Activated effector memory CD4-positive, alpha-beta T cell treated with anti-CD3 and anti-CD28 coated beads, Interleukin-2, amount 50 U/mL, for 16 hours (primary cell): ENCODE measurements at places on chromosomes 7 and 10.

- DNase-seq: no peak
These were observed 41.7 kb downstream of the ARHGAP12 start for GRCh38 chr10:31886885-31887284.

DNA sequence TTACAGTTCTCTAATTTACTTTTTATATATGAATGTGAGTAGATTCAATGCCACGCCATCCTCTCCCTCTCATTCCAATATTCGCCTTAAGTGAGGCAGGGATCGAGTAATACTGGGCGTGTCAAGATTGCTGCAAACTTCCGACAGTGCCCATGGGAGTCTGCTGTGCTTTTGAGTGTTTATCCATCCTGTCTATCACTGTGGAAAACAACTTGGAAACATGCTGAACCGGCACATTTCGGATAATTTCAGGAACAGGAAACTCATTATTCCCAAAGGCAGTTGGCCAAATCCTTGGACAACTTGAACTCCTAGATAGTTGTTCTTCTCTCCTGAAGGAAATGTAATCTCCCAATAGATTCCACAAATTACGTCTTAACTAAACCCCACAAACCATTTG, 28.5 kb downstream of the PIP4K2A start:
- DNase-seq: no peak

- no peak for DNase-seq
These were observed 3.4 kb upstream of the CUZD1 start for GRCh38 chr10:122849090-122849489.

DNA sequence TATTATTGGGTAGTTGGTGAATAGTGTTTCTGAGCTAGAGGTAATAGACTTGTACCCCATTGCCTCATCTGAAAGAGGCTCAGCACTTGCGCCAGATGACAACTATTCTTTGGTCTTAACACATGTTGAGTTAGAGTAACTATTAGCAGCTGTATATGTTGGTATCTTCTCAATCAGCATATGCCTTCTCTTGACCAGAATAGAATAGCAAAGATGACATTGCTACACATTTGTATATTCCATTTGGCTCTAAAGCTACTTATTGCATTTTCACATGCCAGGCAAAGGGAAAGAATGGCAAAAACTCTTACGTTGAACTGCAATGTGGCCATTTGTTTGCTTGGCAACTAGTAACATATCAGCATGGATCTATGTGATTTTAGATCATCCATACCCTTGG, 173.8 kb upstream of the AGR3 start:
- no peak for DNase-seq

GRCh38 chr7:8441106-8441965, 7.9 kb downstream of the NXPH1 start:
- no peak for DNase-seq

- no peak for DNase-seq
These were observed 109.2 kb upstream of the ZNF746 start for GRCh38 chr7:149606826-149607225.

DNA sequence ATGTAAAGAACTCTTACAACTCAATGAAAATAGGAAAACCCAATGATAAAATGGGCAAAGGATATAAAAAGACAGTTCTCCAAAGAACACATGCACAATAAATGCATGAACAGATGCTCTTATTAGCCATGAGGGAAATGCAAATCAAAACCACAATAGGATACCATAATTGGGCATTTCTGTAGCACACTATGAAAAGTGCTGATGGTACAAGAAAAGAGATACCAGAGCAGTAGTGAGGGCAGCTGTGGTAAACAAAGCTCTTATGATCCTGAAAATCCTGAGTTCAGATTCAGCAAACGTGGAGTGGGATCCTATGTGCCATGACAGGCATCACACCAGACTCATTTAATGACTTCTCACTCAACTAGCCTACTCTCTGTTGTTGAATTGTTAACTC, 96.7 kb upstream of the SLC25A13 start:
- DNase-seq: no peak

GRCh38 chr7:134307320-134307719, 9.4 kb downstream of the SLC35B4 start:
- DNase-seq: no peak

DNA sequence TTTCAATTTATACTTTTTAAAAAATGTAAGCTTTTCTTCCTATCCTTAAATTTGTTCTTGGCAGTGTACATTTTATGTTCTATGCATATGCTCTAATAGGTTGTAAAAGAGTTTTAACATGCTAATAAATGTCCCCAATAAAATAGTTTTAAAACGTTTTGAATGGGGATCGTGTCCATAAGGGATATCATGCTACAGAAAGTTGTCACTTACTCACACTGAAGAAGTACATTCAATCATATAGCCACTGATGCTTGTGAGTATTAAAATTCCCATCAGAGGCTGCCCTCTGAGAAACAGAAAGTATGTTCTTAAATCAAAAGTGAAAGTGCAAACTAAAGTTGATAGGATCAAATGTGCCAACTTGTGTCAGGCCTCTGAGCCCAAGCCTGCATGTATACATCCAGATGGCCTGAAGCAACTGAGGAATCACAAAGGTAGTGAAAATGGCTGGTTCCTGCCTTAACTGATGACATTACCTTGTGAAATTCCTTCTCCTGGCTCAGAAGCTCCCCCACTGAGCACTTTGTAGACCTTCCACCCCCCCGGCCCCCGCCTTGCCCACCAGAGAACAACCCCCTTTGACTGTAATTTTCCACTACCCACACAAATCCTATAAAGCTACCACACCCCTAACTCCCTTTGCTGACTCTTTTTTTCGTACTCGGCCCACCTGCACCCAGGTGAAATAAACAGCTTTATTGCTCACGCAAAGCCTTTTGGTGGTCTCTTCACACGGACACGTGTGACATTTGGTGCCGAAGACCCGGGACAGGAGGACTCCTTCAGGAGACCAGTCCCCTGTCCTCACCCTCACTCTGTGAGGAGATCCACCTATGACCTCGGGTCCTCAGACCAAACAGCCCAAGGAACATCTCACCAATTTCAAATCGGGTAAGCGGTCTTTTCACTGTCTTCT, 877 bp upstream of the NOD1 start:
- peak; percentile 67 for DNase-seq

GRCh38 chr7:137731436-137731835, 115.3 kb downstream of the DGKI start:
- DNase-seq: no peak

- DNase-seq: no peak
These were observed 243.5 kb downstream of the ADK start for GRCh38 chr10:74394416-74394969.

DNA sequence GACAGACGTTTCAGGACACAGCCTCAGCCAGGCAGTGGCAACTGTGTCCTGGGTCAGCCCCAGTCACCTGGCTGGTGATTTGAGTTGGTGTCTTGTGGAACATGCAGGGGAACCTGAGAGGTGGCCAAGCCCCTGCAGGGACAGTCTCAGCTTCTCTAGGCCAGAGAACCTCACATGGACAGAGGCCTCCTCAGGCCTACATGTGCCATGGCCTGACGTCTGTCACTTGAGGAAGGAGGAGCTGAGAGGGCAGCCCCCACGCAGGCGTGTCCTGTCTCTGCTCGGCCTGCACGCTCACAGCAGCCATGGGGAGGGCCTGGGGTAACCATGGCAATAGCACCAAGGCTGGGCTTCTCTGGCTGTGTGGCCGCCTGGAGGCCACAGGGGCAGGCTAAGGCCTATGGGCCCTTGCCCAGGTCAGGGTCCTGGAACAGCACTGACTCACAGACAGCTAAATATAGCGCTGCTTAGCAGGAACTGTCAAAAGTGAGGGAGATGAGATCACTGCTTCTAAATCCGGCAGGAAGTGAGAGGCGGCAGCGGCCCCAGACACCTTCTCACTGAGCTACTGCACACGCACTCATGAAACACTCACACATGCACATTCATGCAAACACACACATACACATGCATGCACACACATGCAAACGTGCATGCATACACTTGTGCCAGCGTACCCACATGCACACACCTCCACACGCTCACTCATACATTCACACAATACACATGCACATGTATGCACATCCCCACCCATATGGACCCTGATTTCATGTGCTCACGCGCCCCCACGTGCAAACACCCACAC, 57.0 kb downstream of the YKT6 start:
- peak; percentile 89 for DNase-seq

DNA sequence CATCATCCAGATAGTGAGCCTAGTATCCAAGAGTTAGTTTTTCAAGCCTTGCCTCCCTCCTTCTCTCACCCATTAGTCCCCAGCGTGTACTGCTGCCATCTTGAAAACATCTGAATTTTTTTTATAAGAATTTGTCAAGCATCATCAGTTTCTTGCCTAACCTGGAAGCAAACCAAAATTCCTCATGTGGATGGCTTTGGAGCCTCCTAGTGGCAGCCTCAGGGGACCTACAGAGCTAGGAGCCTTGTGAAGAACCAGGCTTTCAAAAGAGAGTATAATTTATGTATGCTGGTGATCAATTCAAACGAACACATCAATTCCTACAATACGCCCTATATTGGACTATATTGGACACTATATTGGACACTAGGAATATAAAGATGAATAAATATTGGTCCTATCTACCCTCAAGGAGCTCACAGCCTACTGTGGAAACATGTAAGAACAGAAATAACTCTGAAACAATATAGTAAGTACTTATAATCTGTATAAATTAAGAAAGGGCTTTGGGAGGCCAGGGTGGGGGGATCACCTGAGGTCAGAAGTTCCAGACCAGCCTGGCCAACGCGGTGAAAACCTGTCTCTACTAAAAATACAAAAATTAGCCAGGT, 63.4 kb downstream of the HPSE2 start:
- DNase-seq: no peak

DNA sequence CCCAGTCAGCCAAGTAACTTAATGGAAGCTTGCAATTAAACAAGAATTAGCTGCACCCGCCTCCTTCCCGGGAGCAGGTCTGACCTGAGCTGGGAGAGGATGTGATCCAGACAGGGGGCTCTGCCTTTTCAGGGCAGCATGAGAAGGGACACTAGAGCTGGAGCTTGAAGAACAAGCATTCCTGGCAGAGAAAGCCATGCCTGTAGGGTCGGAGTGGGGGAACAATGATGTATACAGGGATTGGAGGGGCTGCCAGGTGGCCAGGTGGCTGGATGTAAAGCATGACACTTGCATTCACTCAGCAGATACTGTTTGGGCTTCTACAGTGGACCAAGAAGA, 112.5 kb downstream of the GRK5 start:
- no peak for DNase-seq

GRCh38 chr7:103951311-103951710, 38.1 kb downstream of the RELN start:
- DNase-seq: no peak

GRCh38 chr10:25689346-25690100, 244.5 kb upstream of the MYO3A start:
- DNase-seq: no peak

- DNase-seq: peak; percentile 81
These were observed 907 bp upstream of the IFRD1 start for GRCh38 chr7:112449353-112449752.

- no peak for DNase-seq
These were observed 473.3 kb downstream of the LRMDA start for GRCh38 chr10:75904499-75905283.

GRCh38 chr10:33115738-33116719, 158.0 kb upstream of the ITGB1 start:
- peak; percentile 77 for DNase-seq

- no peak for DNase-seq
These were observed 66.5 kb downstream of the ANK3 start for GRCh38 chr10:60323162-60323561.

DNA sequence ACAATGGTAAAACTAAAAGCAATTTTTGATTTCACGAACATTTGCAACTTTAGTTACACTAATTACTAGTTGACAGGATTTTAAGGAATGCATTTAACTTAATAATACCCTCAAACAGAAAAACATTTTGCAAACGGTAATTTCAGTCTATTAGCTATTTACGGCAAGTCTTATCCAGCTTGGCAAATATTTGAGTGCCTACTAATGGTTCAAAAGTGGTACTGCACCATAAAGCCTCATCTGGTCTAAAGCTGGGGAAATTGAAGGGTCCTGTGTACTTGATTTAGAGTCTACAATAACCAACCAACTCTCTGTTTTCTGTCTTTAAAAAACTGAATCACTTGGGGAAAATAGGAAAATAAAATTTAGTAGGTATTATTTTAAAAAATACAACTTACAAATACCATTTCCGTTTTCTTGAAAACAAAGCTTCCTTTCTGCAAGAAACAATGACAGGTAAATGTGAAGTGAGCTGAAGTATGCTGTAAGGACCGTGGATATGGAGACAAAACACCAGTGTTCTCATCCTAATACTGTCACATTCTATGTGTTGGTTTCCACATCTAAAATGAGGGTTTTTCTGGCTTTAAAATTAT, 142.3 kb downstream of the VPS50 start:
- DNase-seq: no peak

DNA sequence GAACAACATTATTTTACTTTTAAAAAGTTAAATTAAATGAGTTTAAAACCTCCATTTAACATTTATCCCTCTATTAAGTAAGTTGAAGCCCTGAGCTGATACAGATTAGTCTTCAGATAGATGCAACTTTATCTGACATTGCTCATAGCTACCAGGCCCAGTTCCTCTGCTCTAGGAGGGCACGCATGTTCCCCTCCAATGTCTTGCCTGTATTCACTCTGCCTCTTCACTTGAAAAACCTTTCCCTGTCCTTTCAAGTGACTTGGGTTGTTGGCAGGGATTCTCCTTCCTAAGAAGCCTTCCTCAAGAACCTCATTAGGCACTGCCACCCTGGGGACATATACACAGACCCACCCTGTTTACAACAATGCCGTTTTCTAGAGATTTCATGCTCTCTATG, 270.4 kb downstream of the RELN start:
- DNase-seq: no peak

- DNase-seq: no peak
These were observed 28.4 kb upstream of the EIF5AL1 start for GRCh38 chr10:79483948-79484347.

- no peak for DNase-seq
These were observed 17.9 kb upstream of the MTERF1 start for GRCh38 chr7:91898240-91898992.

- DNase-seq: no peak
These were observed 304.3 kb downstream of the THSD7A start for GRCh38 chr7:11527707-11528106.

DNA sequence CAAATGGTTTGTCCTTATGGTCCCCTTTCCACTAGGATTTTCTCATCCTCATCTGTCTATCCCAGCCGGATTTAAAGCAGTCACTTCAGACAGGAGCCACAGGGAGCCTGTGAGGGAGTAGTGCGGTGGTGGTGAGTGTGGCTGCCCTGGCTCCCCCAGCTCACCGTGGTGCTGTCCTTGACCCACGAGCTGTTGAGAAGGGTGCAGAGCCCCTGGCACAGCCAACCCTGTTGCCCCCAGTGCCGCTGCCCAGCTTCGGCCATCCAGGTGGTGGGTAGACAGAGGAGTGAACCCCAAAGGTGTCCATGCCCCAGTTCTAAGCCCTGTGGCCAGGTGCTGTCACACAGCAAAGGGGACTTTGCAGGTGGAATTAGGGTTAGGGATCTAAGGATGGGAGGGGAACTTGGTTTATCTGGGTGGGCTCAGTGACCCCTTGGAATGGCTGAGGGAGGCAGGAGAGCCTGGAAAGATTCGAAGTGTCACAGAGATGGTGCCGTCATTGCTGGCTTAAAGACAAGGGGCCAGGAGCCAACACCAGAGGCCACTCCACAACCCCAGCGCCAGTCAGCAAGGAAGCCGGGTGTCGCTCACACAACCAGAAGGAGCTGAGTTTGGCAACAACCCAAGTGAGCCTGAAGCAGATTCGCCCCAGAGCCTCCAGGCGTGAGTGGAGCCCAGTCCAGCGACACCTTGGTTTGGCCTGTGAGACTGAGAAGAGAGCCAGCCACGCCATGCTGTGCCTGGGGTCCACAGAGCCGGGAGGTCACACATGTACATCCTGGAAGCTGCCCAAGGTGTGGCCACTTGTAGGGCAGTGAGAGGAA, 142.4 kb downstream of the ADCY1 start:
- DNase-seq: no peak

GRCh38 chr7:141609576-141609975, 58.4 kb downstream of the AGK start:
- no peak for DNase-seq
